Adipocyte (in vitro differentiated cells): ENCODE measurements at places on chromosomes 3 and 15.

GRCh38 chr3:101725194-101725889, 928 bp downstream of the CEP97 start:
- DNase-seq, result peak; percentile 59

DNA sequence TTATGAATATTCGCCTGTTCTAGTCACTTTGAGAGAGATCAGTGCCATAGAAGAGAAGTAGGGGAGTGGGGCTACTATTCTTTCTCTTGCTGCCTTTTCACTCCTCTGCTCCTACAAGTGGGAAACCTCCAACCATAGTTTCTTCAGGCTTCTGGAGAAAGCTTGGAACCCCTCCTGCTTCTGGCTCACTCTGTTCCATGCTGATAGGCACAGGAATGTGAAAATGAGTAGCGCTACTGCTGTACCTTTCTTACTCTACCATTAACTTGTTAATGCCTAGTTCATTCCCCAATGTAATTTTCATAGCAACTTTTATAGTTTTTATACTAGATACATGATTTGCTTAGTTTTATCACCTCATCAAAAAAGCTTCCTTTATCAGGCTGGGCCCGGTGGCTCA, 26.7 kb upstream of the JMJD7 start:
- DNase-seq, result no peak

- no peak for DNase-seq
These were observed 26.4 kb downstream of the ABI3BP start for GRCh38 chr3:100966807-100967206.

GRCh38 chr3:64266065-64266931, 41.0 kb upstream of the PRICKLE2 start:
- DNase-seq, result peak; percentile 84

GRCh38 chr3:48935530-48935929, 16.9 kb downstream of the ARIH2 start:
- DNase-seq, result no peak

- no peak for DNase-seq
These were observed 49.4 kb upstream of the UBE2E1 start for GRCh38 chr3:23756206-23756840.

- DNase-seq, result peak; percentile 48
These were observed 321.5 kb upstream of the ICE2 start for GRCh38 chr15:60800299-60801072.

GRCh38 chr3:113118336-113118735, 93.0 kb upstream of the BOC start:
- no peak for DNase-seq
